DMS79 (cell line): ENCODE measurements at places on chromosomes 7 and 10.

- no peak for DNase-seq
Measured at GRCh38 chr7:1758028-1758858, 88.2 kb downstream of the ELFN1 start.

GRCh38 chr7:41247143-41247865, 455.6 kb downstream of the INHBA start:
- DNase-seq: no peak

GRCh38 chr10:24483701-24484100, 240.0 kb downstream of the ARHGAP21 start:
- DNase-seq: no peak

DNA sequence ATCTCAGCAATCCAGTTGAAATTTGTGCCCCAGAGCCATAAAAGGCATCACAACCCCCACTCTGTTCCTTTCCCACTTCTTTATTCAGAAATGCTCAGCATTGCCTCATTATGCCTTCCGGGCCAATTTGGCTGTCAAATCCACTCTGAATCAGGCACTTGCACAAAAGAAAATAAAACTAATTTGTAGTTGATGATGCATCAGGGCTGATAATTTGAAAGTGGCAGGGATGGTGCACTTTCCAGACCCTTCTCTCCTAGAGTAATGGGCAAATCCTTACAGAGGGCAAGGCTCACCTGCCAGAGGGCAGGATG, 147.9 kb upstream of the PDE1C start:
- no peak for DNase-seq

DNA sequence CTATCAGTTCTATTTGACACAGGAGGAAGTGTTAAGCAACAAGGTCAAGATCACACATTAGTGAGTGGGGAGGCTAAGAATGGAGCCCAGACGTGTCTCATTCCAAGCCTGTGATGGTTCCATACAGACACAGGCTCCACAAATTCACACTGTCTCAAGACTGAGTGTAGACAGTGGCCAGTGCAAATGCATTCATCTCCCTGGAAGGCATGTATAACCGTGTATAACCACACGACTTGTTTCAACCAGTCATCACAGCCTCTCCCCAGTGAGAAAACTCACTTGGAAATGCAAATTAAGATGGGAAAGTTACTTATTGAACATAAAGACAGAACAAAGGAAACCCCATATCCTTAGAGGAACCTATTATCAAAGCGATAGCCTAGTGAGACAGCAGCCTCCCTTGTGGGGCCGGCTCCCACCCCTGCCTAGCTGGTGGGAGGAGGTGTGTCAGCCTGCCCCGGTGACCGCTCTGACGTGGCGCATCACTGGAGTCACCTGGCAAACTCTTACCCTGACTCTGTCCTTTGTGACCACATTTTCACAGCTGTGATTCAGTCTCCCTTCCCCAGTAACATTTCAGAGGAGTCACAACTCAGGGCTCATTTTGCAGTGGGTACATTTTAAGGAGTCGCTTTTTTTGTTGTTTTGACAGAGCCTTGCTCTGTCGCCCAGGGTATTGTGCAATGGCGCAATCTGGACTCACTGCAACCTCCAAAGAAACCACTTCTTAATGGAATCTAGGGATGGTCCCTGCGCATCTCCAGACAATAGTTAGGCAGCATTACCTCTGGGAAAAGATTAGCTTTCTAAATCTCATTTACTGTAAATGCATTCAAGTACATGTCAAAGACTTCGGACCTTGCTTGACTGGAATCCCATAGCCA, 126.6 kb upstream of the PARD3 start:
- no peak for DNase-seq

- DNase-seq: no peak
Measured at GRCh38 chr10:43322769-43323168, 48.7 kb upstream of the FXYD4 start.

- DNase-seq: no peak
Measured at GRCh38 chr7:68038621-68039314, 1042.1 kb downstream of the TYW1 start.

DNA sequence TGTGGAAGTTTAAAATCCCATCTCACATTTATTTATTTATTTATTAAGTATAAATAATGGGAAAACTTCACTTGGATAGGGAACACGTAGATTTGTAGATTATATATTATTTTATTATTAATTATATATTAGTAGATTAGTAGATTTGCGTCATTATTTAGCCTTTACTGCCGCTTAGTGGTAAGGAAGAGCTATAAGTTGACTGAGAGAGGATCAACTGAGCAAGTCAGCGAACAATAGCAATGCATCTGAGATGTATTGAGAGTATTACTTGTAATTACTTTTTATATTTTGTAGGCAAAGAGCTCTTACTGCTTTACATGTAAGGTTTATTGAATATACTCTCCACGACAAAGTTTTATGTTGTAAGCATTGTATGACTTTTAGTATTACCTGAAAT, 244.5 kb upstream of the ANKRD30A start:
- no peak for DNase-seq

DNA sequence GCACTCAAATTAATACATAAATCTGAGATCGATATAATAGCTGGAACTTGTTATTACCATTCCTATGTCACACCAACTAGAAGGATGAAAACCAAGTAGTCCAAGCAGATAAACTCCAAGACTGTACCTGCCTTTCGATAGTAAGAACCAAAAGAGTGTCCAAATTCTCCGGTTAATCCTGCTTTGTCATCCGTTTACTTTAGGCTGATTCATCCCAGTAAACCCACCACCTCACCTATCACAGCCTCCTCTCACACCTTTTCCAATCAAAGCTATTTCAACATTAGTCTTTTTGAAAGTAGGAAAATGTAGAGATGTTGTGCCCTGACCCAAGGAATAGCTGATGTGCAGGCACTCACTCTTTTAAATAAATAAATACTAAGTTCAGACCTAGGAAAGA, 177.2 kb downstream of the CTNNA3 start:
- no peak for DNase-seq

DNA sequence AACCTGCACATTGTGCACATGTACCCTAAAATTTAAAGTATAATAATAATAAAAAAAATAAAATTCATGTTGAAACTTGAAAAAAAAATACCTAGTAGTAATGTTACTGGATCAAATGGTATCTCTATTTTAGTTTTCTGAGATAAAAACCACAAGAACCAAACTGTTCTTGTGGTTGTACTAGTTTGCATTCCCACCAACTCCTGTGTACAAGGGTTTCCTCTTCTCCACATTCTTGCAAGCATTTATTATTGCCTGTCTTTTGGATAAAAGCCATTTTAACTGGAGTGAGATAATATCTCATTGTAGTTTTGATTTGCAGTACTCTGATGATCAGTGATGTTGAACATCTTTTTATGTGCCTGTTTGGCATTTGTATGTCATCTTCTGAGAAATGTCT, 177.7 kb downstream of the KIF20B start:
- DNase-seq: no peak

DNA sequence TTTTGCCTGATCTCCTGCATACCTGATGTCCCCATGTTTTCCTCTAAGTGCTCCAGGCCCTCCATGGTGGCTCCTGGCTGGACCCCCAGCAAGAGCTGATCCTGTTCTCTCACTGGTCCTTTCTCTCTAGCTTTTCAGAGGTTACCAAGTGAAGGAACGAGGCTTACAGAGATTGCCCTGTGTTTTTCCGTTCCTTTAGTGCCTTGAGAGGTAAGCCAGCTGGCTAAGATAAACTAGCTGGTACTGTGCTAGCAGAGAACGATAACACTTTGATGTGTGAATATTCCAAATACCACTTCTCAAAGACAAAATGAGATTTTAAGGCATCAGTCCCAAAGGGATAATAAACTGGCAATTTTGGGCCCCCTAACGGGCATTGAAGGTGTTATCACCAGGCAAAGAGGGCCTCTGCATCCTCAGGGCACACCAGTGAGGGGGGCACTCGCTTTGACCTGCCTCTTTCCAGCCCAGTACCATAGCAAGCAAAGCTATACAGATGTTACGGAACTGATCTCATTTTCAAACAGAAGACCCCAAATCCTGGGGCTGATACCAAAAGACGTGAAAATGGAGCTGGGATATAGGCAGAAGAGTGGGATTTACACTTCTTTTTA, 8.4 kb upstream of the CCNY start:
- no peak for DNase-seq
